ENCODE measurements at places on chromosomes 13 and 19. TPM values are rescaled to one million over a fixed set of nuclear protein-coding genes. Genes with fewer than 3 reads are reported as not detected.
A peak's percentile ranks its signal among the peaks of the same experiment; 100 is the strongest.

- DNase-seq, result no peak
- no peak overlapping the region for H3K4me3 ChIP-seq
- no peaks in the 10 kb centered on the region for H3K4me1 ChIP-seq
- H3K27ac ChIP-seq, result no peak overlapping the region
- peaks cover 7% of the 10 kb centered on the region for H3K27me3 ChIP-seq
Measured at GRCh38 chr13:47134939-47135489, 238.2 kb upstream of the HTR2A start.

DNA sequence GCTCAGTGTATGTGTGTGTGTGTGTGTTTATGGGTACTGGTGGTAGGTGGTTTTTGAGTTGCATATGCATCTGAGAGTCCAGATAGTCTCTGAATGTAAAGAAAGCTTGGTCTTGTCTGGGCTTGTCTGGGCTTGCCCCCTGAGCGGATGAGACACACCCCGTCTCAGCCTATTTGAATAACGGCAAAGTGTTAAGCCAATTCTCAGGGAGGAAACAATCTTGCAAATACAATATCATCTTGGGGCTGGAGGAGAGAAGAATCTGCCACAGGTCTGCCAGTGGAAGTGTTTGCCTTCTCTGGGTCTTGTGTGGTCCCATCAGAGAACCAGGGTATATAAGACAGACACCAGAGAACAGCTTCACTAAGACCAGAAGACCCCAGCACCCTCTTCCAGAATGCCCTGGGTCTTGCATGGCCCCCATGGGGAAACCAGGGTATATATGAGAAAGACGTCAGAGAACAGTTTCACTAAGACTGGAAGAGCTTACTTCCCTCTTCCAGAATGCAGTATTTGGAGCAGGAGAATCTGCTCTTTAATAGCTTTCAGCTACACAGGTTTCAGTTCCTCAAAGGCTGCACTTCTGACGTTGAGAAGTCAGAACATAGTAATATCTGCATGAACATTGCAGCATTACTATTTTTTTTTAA, 13.3 kb downstream of the CD70 start:
- DNase-seq, result no peak
- H3K27me3 ChIP-seq, result no peaks in the 10 kb centered on the region
- H3K36me3 ChIP-seq, result no peaks in the 10 kb centered on the region
- H3K27ac ChIP-seq, result no peak overlapping the region
- H3K4me3 ChIP-seq, result no peak overlapping the region

ACTN4 gene
- total RNA-seq, result 574 TPM

OR4F17 gene
- not detected for total RNA-seq

FCGBP gene
- 3.4 TPM for total RNA-seq

DNA sequence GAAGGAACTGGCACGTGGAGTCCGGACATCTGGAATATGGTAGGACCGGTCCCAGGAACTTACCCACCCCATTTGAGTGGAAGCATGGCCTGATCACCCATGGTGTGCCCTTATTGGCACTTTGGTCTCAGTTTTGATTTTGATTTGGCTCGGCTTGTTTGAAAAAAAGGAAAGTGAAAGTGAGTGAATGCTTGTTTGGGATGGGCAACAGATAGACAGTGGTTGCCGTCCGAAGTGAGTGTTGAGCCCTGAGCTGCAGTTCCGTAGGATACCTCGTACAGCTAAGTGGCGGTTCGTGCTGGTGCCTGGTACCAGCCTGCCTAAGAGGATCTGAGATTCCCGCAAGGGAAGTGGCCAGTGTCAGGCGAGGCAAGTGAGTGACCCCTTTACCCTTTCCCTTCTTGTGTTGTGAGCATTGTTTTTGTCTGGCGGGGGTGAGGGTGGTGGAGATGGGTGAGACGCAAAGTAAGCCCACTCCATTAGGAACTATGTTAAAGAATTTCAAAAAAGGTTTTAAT, 605.8 kb downstream of the UQCRFS1 start:
- H3K27ac ChIP-seq, result no peak overlapping the region
- no peaks in the 10 kb centered on the region for H3K27me3 ChIP-seq
- no peak for DNase-seq

ERFL gene
- total RNA-seq, result 0.67 TPM

- peak; percentile 85 for DNase-seq
- peaks cover 10% of the 10 kb centered on the region for H3K27me3 ChIP-seq
- H3K36me3 ChIP-seq, result peaks cover 76% of the 10 kb centered on the region
- peak within 1 kb of the TSS; percentile 89 for H3K4me3 ChIP-seq
- peak within 1 kb of the TSS; percentile 67 for H3K27ac ChIP-seq
- H3K4me1 ChIP-seq, result peaks cover 5% of the 10 kb centered on the region
Measured at GRCh38 chr19:52453324-52454094, at the start of gene ZNF578. TSS of gene ZNF578 (plus strand) at chr19:52453553. CDS start at chr19:52501846, 48,293 bp downstream.

KLK10 gene
- not detected for total RNA-seq

- H3K36me3 ChIP-seq, result no peaks in the 10 kb centered on the region
- DNase-seq, result no peak
- no peaks in the 10 kb centered on the region for H3K4me1 ChIP-seq
- H3K27ac ChIP-seq, result no peak overlapping the region
- peaks cover 22% of the 10 kb centered on the region for H3K27me3 ChIP-seq
- H3K4me3 ChIP-seq, result no peak overlapping the region
Measured at GRCh38 chr13:51999510-51999911, 11.7 kb downstream of the ATP7B start.

PPP2R1A gene
- 252 TPM for total RNA-seq

GRCh38 chr13:20700288-20700687, 3.2 kb upstream of the IL17D start:
- no peaks in the 10 kb centered on the region for H3K36me3 ChIP-seq
- H3K4me3 ChIP-seq, result no peak overlapping the region
- peaks cover 27% of the 10 kb centered on the region for H3K27me3 ChIP-seq

GRCh38 chr19:16836115-16837034, 7.2 kb downstream of the SIN3B start:
- no peak for DNase-seq
- H3K4me3 ChIP-seq, result no peak overlapping the region
- peaks cover 11% of the 10 kb centered on the region for H3K4me1 ChIP-seq
- no peak overlapping the region for H3K27ac ChIP-seq

SYNE4 gene
- 4.5 TPM for total RNA-seq

CRX gene
- total RNA-seq, result not detected

DNA sequence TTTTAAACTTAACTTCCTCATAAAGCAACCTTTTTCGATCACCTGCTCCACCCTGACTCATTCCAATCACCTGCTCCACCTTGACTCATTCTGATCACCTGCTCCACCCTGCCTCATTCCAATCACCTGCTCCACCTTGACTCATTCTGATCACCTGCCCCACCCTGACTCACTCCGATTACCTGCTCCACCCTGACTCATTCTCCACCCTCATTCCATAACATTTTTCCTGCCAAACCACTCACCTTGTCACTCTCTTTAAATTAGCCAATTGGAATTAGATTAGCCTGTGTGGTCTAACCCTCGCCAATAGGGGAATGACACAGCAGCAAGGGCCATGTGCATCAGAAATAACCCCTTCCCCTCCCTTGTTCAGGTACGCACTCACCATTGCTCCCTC, 31.9 kb upstream of the ZNF83 start:
- no peak overlapping the region for H3K4me3 ChIP-seq
- no peak for DNase-seq
- H3K27ac ChIP-seq, result no peak overlapping the region
- H3K4me1 ChIP-seq, result peaks cover 13% of the 10 kb centered on the region

DNA sequence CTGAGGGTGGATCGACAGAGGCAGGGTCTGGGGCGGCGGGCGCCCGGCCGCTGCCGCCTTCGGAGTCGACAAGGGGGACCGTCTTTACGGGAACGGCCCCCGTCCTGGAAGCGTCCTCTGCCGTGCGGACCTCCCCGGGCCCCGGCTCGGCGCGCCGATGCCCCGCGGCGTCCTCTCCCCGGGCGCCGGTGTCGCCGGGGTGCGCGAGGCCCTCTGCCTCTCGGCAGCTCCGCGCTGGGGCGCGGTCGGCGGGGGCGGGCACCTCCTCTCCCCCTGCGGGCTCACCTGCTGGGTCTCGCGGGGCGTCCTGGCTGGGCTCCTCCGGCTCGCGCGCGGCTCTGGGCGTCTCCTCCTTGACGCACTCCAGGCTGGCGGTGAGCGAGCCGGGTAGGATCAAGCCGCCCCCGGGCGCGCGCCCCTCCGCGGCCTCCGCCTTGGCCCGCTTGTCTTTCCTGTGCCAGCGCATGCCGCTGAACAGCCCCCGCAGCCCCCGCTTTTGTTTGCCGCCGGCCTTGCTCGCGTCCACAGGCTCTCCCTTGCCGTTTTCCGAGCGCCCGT, 1.5 kb downstream of the AMER2 start:
- no peaks in the 10 kb centered on the region for H3K36me3 ChIP-seq
- no peak overlapping the region for H3K27ac ChIP-seq
- peaks cover 52% of the 10 kb centered on the region for H3K27me3 ChIP-seq
- DNase-seq, result no peak
- H3K4me1 ChIP-seq, result peaks cover 11% of the 10 kb centered on the region
- no peak overlapping the region for H3K4me3 ChIP-seq

- peaks cover 22% of the 10 kb centered on the region for H3K4me1 ChIP-seq
- no peaks in the 10 kb centered on the region for H3K27me3 ChIP-seq
- DNase-seq, result no peak
- peak overlapping the region; percentile 97 for H3K27ac ChIP-seq
- H3K4me3 ChIP-seq, result peak overlapping the region; percentile 96
- no peaks in the 10 kb centered on the region for H3K36me3 ChIP-seq
Measured at GRCh38 chr19:4456843-4457653, 546 bp downstream of the UBXN6 start.

GRCh38 chr13:45595965-45596364, 19.6 kb downstream of the ERICH6B start:
- H3K4me3 ChIP-seq, result no peak overlapping the region
- no peaks in the 10 kb centered on the region for H3K36me3 ChIP-seq
- H3K27ac ChIP-seq, result no peak overlapping the region
- peaks cover 30% of the 10 kb centered on the region for H3K27me3 ChIP-seq
- no peaks in the 10 kb centered on the region for H3K4me1 ChIP-seq

SHANK1 gene
- not detected for total RNA-seq

SLAIN1 gene
- 18.4 TPM for total RNA-seq

DNA sequence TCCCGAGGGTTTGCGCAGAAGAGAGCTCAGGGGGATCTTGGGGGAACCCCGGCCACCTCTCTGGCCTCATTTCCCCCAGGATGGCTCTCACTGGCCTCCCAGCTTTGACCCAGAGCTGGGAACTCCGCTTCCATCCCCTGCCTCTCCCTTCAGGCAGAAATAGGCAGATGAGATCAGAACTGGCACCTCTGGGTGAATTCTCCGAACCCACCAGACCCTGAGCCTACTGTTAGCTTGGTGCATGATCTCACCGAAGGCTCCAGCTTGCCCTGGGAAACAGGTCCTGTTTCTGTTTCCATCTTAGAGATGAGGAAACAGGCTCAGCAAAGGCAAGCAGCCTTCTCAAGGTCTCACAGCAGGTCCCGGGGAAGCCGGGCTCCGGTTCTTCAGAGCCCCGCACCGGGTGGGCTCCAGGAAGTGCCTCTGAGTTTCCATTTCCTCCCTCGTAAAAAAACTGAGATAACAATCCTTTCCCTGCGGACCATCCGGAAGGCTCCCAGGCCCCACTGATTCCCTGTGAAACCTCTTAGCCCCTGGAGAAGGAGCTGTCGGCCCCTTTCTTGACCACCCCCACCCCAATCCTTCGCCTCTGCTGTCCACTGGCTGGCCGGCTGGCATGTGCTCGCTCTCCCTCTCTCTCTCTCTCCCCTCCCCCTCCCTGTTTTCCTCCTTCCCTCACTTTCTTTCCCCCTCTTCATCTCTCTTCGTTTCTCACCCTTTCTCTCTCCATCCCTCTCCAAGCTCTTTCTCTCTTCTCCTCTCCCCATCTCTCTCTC, 2.1 kb downstream of the NECTIN2 start:
- H3K36me3 ChIP-seq, result no peaks in the 10 kb centered on the region
- peaks cover 25% of the 10 kb centered on the region for H3K4me1 ChIP-seq
- H3K27me3 ChIP-seq, result peaks cover 13% of the 10 kb centered on the region
- H3K4me3 ChIP-seq, result no peak overlapping the region
- no peak overlapping the region for H3K27ac ChIP-seq

ZNF331 gene
- 12.0 TPM for total RNA-seq

DNA sequence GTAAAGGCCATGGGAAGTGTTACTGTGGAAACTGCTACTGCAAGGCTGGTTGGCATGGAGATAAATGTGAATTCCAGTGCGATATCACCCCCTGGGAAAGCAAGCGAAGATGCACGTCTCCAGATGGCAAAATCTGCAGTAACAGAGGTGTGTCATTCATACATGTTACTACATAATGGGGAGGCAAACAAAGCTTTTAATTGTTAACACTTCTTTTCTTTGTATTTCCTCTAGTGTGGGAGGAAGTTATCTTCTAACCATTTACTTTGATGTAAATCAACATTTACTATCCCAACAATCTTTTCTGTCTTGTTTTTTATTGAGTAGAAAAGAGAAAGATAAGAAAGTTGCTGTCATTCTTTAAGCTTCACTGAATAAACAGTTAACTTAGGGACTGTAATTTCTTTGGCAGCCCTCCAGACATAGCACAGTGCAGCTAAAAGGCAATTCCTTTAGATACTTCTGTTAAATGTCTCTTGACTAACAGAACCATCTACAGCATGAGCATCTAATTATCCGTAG, 126.9 kb downstream of the ITGBL1 start:
- no peak for DNase-seq
- no peak overlapping the region for H3K27ac ChIP-seq
- peaks cover 7% of the 10 kb centered on the region for H3K27me3 ChIP-seq
- no peaks in the 10 kb centered on the region for H3K4me1 ChIP-seq
- H3K36me3 ChIP-seq, result no peaks in the 10 kb centered on the region

DNA sequence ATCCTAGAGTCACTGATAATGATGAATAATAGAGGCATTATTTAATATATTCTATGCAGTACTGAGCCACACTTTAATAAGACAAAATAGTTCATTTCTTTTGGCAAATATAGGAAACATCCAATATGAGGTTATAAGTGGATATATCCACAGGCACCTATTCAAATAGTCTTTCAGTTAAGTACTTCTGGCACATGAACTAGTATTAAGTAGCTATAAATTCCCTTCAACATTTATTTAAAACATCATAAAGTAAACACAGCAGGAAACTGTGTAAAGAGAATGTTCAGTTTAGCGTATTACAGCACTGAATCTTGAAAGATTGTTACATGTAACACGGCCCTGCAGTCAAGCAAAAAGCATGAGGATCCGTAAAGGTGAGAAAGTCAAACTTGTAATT, 463.3 kb upstream of the KLF12 start:
- DNase-seq, result no peak
- no peaks in the 10 kb centered on the region for H3K4me1 ChIP-seq
- peaks cover 5% of the 10 kb centered on the region for H3K36me3 ChIP-seq
- H3K27ac ChIP-seq, result no peak overlapping the region
- no peak overlapping the region for H3K4me3 ChIP-seq

DNA sequence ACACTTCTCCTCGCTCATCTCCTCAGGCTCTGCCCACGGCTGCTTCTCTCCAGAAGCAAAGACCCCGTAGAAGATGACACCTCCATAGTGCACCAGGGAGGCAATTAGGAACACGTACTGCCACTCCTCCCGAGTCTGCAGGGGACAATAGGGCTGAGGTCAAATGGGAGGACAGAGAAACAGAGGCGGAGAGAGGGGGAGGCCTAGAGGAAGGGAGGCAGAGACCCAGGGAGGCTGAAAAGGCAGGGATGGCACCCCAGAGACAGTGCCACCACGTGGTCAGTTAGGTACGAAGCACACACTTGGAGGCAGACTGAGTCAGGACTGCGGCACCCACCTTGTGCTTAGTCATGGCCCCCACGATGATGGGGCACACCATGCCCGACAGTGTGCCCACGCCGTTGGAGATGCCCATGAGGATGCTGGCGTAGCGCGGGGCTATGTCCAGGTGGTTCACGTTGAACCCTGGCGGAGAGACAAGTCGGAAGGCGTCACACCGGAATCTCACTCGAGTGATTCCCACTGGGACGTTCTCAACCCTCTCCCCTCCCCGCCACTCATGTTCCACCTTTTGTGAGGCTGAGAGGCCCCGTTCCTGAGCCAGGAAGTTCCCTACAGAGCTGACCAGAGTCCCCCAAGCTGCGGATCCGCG, 5.6 kb downstream of the GFY start:
- H3K27ac ChIP-seq, result no peak overlapping the region
- H3K27me3 ChIP-seq, result peaks cover 58% of the 10 kb centered on the region
- no peak overlapping the region for H3K4me3 ChIP-seq
- H3K4me1 ChIP-seq, result peaks cover 33% of the 10 kb centered on the region
